ENCODE measurements at places on chromosomes 1 and 21. TPM values are rescaled to one million over a fixed set of nuclear protein-coding genes. Genes with fewer than 3 reads are reported as not detected.

The GOLPH3L gene
- total RNA-seq = 12.6 TPM

The TMEM125 gene
- 7.0 TPM for total RNA-seq

The REN gene
- total RNA-seq = 0.12 TPM

The POFUT2 gene
- 12.4 TPM for total RNA-seq

The GALNT2 gene
- total RNA-seq = 52.1 TPM

The ACOT11 gene
- 1.3 TPM for total RNA-seq

The CR1L gene
- not detected for total RNA-seq

The TEDDM1 gene
- not detected for total RNA-seq

The CFHR3 gene
- not detected for total RNA-seq

The WNT2B gene
- 0.80 TPM for total RNA-seq

The PRDM16 gene
- total RNA-seq = 0.06 TPM

The IRF6 gene
- 43.8 TPM for total RNA-seq

The DIO1 gene
- not detected for total RNA-seq

The CR2 gene
- 0.81 TPM for total RNA-seq

The MPZ gene
- total RNA-seq = 1.2 TPM

The FCRL4 gene
- total RNA-seq = not detected

The SLAMF6 gene
- not detected for total RNA-seq

The S100A13 gene
- total RNA-seq = 186 TPM

The GBP7 gene
- not detected for total RNA-seq

The RGL1 gene
- 2.8 TPM for total RNA-seq

The PKP1 gene
- total RNA-seq = 1.5 TPM

The KCNJ9 gene
- total RNA-seq = not detected

The MATN1 gene
- not detected for total RNA-seq

The IL19 gene
- not detected for total RNA-seq

The BSND gene
- not detected for total RNA-seq

The VWA5B1 gene
- not detected for total RNA-seq

The FAM163A gene
- not detected for total RNA-seq

The ASPM gene
- total RNA-seq = 39.6 TPM

The SPRR2F gene
- total RNA-seq = not detected

The PADI2 gene
- total RNA-seq = 1.5 TPM

The IGFN1 gene
- 0.86 TPM for total RNA-seq

The TIE1 gene
- 1.2 TPM for total RNA-seq

The AK2 gene
- 276 TPM for total RNA-seq

The ADAMTS5 gene
- 2.4 TPM for total RNA-seq

The LCA5L gene
- 0.65 TPM for total RNA-seq

The PRDX6 gene
- 237 TPM for total RNA-seq

The CLCA2 gene
- not detected for total RNA-seq

The BCL10 gene
- 87.9 TPM for total RNA-seq

The C8B gene
- not detected for total RNA-seq

The PLPP3 gene
- 2.2 TPM for total RNA-seq

The OR2M7 gene
- total RNA-seq = not detected

The LRRC53 gene
- total RNA-seq = not detected

The CYP4A22 gene
- not detected for total RNA-seq

The LCE3B gene
- not detected for total RNA-seq

The SMG5 gene
- total RNA-seq = 77.4 TPM

The MR1 gene
- total RNA-seq = 0.87 TPM

The OR2L3 gene
- total RNA-seq = not detected

The INSRR gene
- not detected for total RNA-seq

The OR6K2 gene
- not detected for total RNA-seq

The PPIAL4G gene
- total RNA-seq = not detected

The A3GALT2 gene
- total RNA-seq = not detected

The FAM151A gene
- not detected for total RNA-seq

The ARMH1 gene
- not detected for total RNA-seq

The SLC9C2 gene
- not detected for total RNA-seq

The NPHS2 gene
- not detected for total RNA-seq

The LIN28A gene
- total RNA-seq = not detected

The PLA2G2D gene
- not detected for total RNA-seq

The IFI44L gene
- total RNA-seq = 0.51 TPM
